Activated CD8-positive, alpha-beta T cell treated with anti-CD3 and anti-CD28 coated beads for 36 hours (primary cell): ENCODE measurements at places on chromosomes 1 and 21.
A peak's percentile ranks its signal among the peaks of the same experiment; 100 is the strongest.

- DNase-seq, result no peak
Observed at GRCh38 chr1:41025979-41026819, 4.7 kb upstream of the SLFNL1 start.

DNA sequence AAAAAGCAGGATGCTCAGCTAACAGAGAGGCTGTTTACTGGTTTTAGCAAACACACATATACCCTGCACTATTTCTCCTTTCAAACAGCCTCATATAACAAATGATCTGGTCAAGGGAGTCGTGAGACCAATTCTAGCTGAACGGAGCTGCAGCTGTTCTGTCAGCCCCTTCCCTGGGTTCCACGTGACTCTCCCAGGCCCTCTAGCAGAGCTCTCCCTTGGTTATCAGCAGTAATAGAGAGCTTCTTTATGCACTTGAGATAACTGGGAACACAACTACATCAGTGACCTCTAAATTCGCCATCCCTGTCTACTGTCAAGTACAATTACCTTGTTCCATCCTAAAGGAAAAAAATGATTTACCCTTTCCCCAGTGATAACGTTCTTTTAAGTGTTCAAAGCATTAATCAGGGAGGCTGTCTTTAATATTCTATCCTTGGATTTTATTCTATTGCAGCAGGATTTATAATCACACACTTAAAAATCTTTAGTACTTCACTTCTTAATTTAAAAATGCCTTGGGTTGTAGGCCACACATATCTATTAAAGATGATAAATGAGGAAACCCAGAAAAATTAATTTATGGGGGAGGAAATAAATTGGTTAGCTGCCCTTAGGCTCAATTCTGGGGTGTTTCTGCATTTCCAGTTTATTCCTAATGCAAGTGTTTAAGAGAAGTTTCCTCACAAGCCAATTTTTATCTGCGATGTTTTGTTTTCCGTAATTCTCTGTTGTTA, 28.2 kb downstream of the PTGER3 start:
- no peak for DNase-seq

DNA sequence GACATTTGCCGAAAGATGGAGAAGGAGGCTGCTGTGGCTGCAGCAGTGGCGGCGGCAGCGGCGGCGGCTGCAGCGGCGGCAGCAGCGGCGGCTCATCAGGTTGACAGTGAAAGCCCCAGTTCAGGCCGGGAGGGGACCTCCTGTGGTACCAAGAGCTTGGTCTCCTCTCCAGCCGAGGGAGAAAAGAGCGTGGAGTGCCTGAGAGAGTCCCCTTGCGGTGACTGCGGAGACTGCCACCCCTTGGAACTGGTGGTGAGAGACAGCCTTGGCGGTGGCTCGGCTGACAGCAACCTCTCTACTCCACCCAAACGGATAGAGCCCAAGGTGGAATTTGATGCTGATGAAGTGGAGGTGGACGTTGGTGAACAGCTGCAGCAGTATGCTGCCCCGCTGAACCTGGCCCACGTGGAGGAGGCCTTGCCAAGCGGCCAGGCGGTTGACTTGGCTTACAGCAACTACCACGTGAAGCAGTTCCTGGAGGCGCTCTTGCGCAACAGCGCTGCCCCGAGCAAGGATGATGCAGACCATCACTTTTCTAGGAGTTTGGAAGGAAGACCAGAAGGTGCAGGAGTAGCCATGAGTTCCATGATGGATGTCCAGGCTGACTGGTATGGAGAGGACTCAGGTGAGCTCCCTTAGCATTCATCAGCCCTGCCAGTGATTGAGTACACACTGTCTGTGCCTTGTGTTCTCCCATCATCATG, 6.3 kb downstream of the ZBTB8B start:
- peak; percentile 36 for DNase-seq

DNA sequence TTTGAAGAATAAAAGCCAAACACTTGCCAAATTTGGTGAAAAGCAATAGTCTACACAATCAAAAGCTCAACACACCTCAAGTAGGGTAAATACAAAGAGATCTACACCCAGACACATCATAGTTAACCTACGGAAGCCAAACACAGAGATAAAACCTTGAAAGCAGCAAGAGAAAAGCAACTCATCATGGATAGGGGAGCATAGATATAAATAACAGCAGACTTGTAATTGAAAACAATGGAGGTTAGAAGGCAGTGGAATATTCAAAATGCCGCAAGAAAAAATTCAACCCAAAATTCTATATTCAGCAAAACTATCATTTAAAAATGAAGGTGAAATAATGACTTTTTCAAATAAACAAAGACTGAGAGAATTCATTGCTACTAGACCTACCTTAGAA, 105.1 kb downstream of the ITSN1 start:
- no peak for DNase-seq

GRCh38 chr1:15833069-15833679, 14.3 kb upstream of the SPEN start:
- peak; percentile 69 for DNase-seq

GRCh38 chr1:226717256-226717909, 21.7 kb downstream of the ITPKB start:
- no peak for DNase-seq

GRCh38 chr1:6506210-6507036, 15.0 kb upstream of the PLEKHG5 start:
- no peak for DNase-seq

- no peak for DNase-seq
Observed at GRCh38 chr21:16125274-16125673, 395.5 kb downstream of the USP25 start.

- no peak for DNase-seq
Observed at GRCh38 chr1:165483412-165483811, 38.5 kb upstream of the RXRG start.

GRCh38 chr21:25838809-25839208, 104.0 kb downstream of the GABPA start:
- no peak for DNase-seq

- no peak for DNase-seq
Observed at GRCh38 chr1:242240077-242240476, 241.2 kb upstream of the MAP1LC3C start.

- DNase-seq, result no peak
Observed at GRCh38 chr1:46072975-46073374, 59.5 kb downstream of the PIK3R3 start.

DNA sequence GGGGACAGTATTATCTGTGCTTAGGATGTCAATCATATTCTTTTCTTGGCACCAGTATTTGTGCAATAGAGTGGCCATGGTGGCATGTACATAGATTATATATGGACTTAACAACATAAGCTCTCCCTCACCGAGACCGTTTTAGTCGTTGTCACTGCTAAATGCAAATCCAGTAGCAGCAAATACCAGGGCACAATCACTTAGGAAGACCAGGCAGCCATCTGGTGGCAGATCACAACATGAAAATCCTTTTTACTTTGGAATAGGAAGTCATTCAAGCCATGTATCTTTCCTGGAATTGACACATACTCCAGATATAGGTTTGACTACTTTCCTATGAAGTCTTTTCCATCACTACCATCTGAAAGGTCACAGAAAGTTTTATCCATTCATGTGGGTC, 53.2 kb upstream of the C1orf87 start:
- DNase-seq, result no peak

DNA sequence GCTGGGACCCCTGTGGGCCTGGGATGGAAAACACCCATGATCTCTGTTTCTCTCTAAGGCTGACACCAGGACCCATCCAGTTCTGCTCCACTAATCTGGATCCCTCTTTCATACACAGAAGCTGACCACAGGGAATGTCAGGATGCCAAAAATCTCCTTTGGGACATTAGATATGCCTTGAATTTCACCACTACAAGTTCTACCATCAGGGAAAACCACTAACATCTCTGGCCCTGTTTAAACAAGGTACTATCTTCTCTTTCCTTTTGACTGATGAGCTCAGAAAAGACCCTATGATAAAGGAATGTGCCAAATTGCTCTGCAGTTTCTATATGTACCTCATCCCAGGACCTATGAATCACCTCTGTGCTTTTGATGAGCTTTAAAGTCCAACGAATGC, 10.2 kb upstream of the PLXNA2 start:
- no peak for DNase-seq

GRCh38 chr1:186629341-186629740, 50.9 kb downstream of the PTGS2 start:
- no peak for DNase-seq

DNA sequence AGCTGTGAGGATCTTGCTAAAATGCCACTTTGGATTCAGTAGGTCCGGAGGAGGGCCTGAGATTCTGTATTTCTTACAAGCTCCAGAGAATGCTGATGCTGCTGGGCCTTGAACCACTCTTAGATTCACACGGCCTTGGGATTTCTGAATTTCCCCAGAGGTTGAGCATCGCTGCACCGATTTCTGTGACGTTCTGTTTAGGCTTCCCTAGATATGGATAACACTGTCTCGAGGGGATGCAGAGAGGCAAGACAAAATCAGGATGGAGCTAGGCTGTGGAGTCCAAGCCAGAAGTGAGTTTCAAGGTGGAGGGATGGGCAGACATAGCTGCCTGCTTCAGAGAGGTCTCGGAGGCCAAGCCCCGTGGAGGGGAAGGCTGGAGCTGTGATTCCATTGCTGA, 415.9 kb upstream of the PROX1 start:
- DNase-seq, result no peak

- peak; percentile 81 for DNase-seq
Observed at GRCh38 chr21:45109831-45110492, 35.6 kb downstream of the ADARB1 start.

DNA sequence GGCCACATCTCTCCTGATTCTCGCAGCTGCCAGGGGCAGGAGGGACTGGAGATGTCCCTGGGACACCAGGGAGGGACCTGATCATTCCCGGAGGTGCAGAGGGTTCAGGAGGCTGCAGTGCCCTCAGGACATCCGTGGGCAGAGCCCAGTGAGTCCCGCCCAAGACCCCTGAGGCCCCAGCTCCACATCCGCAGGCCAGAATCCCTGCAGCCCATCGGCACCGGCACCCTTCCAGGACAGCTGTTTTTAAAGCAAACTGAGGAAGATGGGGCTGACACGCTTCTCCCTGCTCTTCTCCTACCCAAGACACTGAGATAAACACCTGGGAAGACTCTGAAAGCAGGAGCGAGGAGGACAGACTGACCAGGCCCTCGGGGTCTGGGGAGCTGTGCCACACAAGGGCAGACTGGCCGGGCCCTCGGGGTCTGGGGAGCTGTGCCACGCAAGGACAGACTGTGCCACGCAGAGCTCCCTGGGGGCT, 25.5 kb downstream of the SLC19A1 start:
- no peak for DNase-seq

DNA sequence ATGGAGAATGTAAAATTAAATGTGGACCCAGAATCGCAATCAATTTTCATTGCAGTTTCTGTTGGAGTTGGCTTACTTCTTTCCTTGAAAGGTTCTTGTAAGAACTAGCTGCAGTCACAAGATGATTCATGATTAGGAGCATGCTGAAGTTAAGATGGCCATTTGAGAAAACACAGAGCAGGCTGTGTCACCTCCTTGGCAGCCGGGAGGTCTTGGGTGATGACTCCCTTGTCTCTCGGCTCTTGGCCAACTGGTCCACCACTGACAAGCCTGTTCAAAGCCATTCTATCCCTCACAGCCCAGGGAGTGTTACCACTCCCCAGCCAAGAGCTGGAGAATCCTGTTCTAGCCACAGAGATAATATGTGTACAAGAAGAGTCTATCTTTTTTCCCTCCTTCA, 40.6 kb downstream of the OPTC start:
- DNase-seq, result no peak

- peak; percentile 98 for DNase-seq
Observed at GRCh38 chr1:236795035-236795756, at the start of gene MTR. TSS of gene MTR (plus strand) at chr1:236795292. CDS start at chr1:236795704, 412 bp downstream.

- no peak for DNase-seq
Observed at GRCh38 chr1:228316589-228317387, 89.8 kb downstream of the TRIM11 start.

DNA sequence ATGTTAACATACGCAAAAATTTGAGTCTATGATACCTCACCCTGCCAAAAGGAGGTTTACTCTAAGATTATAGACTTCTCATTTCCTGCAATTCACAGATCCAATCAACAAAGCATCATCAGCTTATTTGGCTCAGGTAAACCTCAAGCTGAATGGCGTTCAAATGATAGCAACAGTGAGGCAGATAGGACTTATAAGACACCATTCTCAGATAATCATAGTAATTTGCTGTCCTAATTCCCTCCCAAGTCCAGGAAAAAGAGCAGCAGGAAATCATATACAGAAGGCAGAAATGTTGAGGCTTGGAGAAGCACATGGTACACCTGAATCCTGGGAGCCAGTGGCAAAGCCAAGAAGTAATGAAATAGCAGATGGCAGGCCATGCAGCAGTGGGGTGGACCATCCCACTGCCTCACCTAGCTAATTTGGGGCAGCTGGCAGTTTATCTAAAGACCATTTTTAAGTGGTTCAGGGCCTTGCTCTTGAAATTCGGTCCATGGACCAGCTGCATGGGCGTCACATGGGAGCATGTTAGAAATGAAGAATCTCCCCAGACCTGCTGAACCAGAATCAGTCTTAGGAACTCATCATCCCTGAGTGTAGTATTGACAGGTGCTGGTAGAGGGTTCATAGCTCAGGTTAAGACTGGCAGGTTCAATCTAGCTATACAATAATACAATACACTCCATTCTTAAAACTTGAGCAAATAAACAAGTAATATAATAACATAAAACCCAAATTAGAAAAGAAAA, 57.7 kb downstream of the ASTN1 start:
- no peak for DNase-seq

DNA sequence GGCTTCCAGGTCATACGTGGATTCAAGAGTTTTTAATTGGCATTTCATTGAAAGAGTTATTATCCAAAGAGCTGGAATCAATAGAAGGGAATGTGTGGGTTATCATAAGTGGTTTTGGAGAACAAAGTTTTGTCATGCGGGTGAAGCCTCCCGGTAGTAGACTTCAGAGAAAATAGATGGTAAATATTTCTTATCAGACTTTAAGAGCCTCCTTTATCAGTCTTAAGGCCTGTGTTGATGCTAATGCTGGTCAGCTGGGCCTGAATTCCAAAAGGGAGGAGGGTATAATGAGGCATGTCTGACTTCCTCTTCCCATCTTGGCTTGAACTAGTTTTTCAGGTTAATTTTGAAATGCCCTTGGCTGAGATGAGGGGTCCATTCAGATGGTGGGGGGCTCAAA, 89.7 kb downstream of the ITSN1 start:
- DNase-seq, result no peak

- no peak for DNase-seq
Observed at GRCh38 chr1:239025223-239025622, 361.1 kb upstream of the CHRM3 start.
